ENCODE measurements at places on chromosomes 4 and X.

DNA sequence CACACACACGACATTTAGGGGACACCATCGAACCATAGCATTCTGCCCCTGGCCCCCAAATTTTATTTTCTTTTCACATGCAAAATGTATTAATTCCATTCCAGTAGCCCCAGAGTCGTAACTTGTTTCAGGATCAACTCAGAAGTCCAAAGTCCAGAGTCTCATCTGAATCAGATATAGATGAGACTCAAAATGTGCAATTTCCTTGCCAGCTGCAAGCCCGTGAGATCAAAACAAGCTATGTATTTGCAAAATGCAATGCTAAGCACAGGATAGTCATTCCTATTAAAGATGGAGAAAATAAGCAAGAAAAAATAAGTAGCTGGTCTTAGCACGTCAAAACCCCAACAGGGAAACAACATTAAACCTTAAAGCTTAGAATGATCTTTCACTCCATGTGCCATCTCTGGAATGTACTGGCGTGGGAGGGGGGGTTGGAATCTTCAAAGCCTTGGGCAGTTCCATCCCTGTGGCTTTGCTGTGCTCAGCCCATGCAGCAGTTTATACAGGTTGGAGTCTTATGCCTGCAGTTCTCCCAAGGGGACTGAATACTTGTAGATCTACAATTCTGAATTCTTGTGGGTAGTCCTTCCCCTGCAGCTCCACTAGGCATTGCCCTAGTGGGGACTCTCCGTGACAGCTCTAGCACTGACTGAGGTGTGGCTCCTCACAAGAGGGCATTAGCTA, 47.7 kb upstream of the SYTL5 start:
- no peak for DNase-seq

- no peak for DNase-seq
These were observed 102.0 kb upstream of the FSTL5 start for GRCh38 chr4:162265802-162266201.

GRCh38 chrX:139506333-139506732, 24.2 kb upstream of the F9 start:
- DNase-seq: no peak

DNA sequence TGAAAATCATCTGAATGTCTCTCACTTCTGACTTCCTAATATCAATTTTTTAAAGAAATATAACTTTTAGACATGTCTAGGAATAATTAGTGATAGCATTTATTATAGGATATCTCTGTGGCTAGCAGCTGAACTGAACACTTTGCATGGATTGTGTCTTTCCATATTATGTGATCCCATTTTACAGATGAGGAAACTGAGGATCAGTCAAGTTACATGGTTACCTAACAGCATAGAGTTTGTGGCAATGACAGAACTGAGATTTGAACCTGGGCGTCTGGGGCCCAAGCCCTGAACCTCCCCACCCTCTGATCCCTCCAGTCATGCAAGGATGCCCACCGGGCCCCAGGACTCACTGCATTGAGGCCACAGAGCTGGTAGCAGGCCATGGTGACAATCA, 101.3 kb downstream of the SLC2A9 start:
- DNase-seq: no peak

DNA sequence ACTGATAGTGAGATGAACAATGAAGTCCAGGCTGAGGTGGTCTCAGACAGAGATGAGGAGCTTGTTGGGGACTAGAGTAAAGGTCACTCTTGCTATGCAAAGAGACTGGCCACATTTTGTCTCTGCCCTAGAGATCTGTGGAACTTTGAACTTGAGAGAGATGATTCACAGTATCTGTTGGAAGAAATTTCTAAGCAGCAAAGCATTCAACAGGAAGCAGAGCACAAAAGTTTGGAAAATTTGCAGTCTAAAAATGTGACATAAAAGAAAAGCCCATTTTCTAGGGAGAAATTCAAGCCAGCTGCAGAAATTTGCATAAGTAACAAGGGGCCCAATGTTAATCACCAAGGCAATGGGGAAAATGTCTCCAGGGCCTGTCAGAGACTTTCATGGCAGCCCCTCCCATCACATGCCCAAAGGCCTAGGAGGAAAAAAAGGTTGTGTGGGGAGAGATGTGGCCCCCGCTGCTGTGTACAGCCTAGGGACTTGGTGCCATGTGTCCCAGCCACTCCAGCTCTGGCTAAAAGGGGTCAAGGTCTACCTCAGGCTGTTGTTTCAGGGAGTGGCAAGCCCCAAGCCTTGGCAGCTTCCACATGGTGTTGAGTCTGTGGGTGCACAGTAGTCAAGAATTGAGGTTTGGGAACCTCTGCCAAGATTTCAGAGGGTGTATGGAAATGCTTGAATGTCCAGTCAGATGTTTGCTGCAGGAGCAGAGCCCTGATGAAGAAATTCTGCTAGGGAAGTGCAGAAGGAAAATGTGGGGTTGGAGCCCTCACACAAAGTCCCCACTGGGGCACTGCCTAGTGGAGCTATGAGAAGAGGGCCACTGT, 262.8 kb downstream of the DKK2 start:
- DNase-seq: no peak

GRCh38 chr4:34720571-34720970, 1523.7 kb downstream of the ARAP2 start:
- peak; percentile 57 for DNase-seq

DNA sequence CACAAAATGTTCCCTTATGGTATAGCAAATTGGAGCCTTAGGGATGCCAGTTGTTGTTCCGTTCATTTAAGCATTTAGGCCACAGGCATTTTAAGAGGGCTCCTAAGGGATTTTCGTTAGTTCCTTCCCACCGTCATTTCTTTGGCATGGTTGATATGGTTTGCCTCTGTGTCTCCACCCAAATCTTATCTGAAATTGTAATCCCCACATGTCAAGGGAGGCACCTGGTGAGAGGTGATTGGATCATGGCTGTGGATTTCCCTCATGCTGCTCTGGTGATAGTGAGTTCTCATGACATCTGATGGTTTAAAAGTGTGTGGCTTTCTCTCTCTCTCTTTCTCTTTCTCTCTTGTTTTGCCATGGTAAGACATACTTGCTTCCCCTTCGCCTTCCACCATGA, 104.1 kb downstream of the ASB9 start:
- no peak for DNase-seq

GRCh38 chr4:175106301-175106700, 188.1 kb downstream of the ADAM29 start:
- no peak for DNase-seq

Measured in NCI-H2081 treated with DMSO at 0.1 percent for 48 hours (cell line).